Keratinocyte (primary cell): ENCODE measurements at places on chromosomes 12 and 14. TPM values are rescaled to one million over a fixed set of nuclear protein-coding genes. Genes with fewer than 3 reads are reported as not detected.

Gene RERG
- not detected in 3 replicates for polyA plus RNA-seq

Gene ASIC1
- polyA plus RNA-seq: 5.7 to 8.3 TPM (median 5.7 TPM) in 3 replicates

Gene RNASE3
- polyA plus RNA-seq: not detected in 3 replicates

DNA sequence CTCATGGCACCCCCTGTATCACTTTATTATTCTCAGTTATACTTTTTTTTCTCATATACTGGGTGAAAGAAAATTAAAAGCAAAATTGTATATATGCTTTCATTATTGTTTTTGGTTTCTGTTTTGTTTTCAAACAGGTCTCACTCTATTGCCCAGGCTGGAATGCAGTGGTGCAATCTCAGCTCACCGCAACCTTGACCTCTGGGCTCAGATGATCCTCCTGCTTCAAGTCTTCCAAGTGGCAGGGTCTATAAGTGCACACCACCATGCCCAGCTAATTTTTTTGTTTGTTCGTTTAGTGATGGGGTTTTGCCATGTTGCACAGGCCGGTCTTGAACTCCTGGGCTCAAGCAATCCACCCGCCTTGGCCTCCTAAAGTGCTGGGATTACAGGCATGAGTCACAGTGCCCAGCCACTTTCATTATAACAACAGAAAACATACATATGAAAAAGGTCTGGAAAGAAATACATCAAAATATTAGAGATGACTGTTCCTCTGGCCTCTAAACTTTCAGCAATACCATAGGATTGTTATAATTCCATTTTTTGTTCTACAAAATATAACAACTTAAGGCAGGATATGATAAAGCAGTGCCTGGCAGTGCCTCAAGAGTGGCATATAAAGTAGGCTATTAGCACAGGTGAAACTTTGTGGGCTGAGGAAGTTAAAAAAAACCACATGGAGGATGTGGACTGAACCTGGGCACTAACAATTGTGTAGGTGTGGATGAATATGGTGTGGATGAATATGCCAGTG lies 5.8 kb upstream of the NTN4 start:
- no peak for DNase-seq
- H3K36me3 ChIP-seq: no peaks in the 10 kb centered on the region
- H3K27ac ChIP-seq: no peak overlapping the region
- no peaks in the 10 kb centered on the region for H3K27me3 ChIP-seq
- no peak overlapping the region for H3K4me3 ChIP-seq
